SW480 (cell line): ENCODE measurements at places on chromosomes 2 and 18.
A peak's percentile ranks its signal among the peaks of the same experiment; 100 is the strongest.

- DNase-seq = no peak
Measured at GRCh38 chr18:54604211-54604610, 13.2 kb downstream of the DYNAP start.

GRCh38 chr2:207375207-207375875 lies 154.4 kb upstream of the CREB1 start:
- DNase-seq = no peak

GRCh38 chr2:45974056-45974455 lies 322.6 kb downstream of the PRKCE start:
- no peak for DNase-seq

DNA sequence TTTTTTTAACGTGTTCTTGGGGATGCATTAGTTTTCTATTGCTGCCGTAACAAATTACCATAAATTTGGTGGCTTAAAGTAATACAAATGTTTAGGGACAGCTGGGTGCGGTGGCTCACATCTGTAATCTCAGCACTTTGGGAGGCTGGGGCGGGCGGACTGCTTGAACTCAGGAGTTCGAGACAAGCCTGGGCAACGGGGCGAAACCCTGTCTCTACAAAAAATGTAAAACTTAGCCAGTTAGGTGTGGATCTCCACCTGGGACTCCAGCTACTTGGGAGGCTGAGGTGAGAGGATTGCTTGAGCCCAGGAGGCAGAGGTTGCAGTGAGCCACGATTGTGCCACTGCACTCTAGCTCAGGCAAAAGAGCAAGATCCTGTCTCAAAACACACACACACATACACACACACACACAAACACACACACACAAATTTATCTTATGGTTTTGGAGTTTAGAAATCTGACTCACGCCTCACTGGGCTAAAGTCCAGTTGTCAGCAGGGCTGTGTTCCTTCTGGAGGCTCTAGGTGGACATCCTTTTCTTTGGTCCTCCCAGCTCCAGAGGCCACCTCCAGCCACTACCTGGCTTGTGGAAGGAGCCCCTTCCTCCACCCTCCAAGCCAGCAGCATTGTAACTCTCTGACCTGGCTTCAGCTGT lies 76.1 kb downstream of the SEPTIN10 start:
- no peak for DNase-seq

- DNase-seq = no peak
Measured at GRCh38 chr18:63161032-63161760, 158.4 kb downstream of the BCL2 start.

- DNase-seq = no peak
Measured at GRCh38 chr18:22219568-22220355, 50.4 kb downstream of the GATA6 start.

DNA sequence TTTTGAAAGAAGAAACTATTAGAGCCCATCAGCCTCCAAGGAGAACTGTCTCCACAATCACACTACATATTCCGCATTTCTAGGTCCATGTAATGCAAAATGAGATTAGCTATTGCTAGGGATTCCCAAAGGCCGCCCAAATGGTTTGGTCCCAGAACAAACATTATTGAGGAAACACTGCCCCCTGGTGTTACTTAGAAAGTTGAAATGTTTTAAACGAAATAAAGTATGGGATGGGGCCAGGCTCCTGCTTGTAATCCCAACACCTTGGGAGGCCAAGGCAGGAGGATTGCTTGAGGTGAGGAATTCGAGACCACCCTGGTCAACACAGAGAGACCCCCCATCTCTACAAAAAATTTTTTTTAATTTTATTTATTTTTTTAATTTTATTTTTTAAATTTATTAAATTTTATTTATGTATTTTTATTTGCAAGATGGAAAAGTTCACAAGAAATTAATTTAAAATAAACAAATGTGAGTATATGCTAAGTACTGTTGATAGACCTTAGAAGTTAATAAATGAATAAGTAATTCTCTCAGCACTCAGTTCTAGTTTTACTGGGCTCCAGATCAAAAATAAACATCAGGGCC lies 5.5 kb downstream of the NHEJ1 start:
- DNase-seq = peak; percentile 73

- no peak for DNase-seq
Measured at GRCh38 chr2:45003579-45004551, 5.4 kb downstream of the SIX2 start.

DNA sequence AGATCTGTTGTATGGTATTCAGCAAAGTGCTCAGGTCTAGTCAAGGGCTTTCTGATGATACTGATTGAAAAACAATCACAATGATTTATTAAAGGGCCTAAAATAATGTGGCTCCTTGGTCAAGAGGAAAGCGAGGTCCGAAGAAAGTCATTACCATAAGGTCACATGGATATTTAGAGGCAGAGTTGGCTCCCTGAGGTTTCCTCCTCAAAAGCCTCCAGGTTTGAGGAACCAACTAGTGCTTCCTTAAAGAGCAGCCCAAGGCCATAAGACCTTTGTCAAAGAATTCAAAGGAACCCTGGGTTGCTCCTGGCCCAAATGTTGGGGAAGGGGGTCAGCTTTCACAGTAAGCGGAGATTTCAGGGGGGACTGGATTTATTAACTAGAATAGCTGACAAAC lies 280.7 kb upstream of the ATP5MC3 start:
- no peak for DNase-seq

DNA sequence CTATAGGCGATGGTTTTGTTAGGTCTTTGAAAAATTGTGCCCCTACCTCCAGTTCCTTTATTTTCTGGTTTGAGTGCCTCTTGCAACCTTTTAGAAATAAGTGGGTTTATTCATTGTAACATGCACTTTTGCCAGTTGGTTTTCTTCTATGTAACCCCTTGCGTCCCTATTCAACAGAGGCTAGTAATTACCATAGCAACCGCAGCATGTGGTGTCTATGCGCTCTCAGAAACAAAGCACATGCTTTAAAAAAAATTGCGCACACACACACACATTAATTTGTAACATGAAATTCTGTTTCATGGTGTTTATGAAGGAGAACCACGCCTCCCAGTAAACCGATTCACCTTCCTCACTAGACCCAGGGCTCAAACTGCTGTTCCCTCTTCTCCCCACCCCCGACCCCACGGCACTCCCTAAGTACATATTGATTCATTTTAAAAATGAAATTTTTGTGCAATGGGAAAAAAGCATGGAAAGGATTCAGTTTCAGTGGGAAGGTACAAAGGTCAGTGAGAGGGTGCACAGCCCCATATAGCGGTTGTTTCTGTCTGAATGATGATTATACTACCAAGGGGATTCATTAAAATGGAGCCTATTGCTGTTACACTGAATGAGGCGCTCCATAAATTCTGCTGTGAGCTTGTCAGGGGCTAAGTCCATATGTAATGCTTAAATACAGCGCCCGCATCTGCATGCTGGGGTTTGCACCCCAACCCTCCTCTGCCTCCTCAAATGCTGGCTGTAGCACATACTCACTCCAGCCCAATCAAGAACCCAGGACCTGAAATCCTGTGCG lies 206.9 kb downstream of the ICOS start:
- no peak for DNase-seq

DNA sequence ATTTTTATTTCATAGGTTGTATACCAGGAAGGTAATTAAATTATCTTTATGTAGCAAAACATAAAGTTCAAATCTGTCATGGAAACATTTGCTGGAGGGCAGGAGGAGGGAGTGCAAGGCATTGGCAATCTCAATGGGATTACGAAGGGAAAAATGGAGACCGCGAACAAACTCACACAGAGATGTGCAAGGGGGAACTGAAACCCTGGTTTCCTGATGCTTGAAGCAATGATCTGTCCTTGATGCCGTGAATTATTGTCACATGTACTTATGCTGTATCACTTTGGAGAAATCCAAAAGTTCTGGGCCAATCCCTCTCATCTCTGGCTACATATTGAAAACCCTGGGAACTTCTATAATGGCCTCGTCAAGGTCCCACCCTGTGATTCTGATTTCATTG lies 65.0 kb upstream of the MFF start:
- DNase-seq = no peak

DNA sequence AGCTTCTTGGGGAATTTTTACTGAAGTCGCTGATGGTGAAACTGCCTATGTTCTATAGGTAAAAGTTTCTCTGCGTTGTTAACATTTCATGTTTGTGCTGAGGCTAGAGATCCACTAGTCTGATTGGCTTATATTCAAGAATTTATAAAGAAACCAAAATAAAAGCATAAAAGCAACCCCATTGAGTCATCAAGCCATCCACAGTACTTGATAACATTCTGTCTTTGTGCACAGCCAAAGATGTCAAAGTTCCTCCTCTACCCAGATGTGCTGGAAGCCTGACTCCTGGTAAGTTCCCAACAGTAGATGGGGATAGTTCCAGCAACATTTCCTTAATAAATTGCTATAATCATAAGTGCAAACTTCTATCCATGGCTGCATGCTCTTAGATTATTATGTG lies 107.8 kb downstream of the TANC1 start:
- no peak for DNase-seq

- no peak for DNase-seq
Measured at GRCh38 chr18:69308619-69309018, 92.1 kb upstream of the DOK6 start.

DNA sequence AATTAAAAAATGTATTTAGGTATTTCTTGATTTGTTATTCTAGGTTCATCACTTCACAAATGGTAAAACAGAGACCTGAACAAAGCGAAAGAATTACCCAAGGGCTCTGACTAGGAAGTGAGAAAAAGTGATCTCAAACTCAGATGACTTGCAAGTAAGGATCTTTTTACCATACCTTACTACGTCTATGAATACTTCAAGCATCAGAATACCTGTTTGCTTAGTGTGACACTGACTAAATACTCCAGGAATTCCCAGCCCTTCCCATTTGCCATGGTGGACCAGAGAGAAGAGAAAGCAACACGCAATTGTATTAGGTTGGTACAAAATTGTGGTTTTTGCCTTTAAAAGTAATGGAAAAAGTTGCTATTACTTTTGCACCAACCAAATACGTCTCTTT lies 35.8 kb upstream of the FIGN start:
- no peak for DNase-seq

GRCh38 chr2:23065936-23066335 lies 319.0 kb upstream of the KLHL29 start:
- DNase-seq = no peak

- DNase-seq = no peak
Measured at GRCh38 chr2:155382776-155383175, 684.3 kb downstream of the KCNJ3 start.

GRCh38 chr2:100759901-100760300 lies 60.0 kb upstream of the NPAS2 start:
- DNase-seq = no peak

GRCh38 chr18:51211552-51211951 lies 14.1 kb upstream of the MEX3C start:
- DNase-seq = peak; percentile 97

GRCh38 chr18:79776674-79777073 lies 21.1 kb upstream of the KCNG2 start:
- DNase-seq = no peak

DNA sequence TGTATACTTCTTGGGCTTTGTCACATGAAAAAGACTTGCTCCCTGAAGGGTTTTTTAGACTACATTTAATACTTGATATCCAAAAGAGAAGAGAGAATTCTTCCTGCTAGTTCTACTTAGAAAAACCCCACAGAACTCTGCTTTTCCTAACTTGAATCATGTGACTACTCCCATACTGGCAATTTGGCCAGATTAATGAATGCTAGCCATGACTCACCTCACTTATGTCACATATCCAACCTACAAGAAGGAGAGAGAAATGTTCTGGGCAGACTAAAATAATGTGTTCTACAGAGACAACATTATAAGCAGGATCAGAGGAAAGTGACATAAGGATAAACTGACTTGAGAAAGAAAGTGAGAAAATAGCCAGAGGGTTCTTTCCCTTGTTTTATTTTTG lies 249.3 kb upstream of the GULP1 start:
- no peak for DNase-seq
